ENCODE measurements at places on chromosomes 1 and 21.

DNA sequence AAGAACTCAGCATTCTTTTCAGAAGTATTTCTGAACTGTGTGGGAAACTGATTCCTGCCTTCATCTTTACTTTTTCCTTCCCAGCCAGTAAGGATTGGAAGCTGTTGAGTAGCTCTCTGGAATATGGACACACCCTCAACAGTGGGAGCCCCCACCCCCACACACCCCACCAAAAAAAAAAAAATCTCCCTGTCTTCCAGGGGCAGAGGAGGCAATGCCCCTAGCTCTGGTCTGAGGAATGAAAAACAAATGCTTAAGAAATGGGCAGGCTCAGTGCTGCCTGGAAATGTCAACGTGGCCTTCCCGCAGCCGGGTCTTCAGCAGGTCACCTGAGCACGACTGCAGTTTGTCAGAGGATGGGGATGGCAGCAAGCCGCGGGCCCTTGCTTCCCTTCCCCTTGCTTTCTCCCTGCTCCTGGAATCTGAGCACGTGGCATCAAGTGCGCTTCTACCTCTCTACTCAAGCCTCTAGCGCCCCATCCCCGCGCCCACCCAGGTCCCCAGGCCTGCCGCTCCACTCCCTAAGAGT lies 479 bp downstream of the RGS16 start:
- no peak for DNase-seq

GRCh38 chr1:65108025-65108642 lies 39.9 kb upstream of the AK4 start:
- DNase-seq = no peak

DNA sequence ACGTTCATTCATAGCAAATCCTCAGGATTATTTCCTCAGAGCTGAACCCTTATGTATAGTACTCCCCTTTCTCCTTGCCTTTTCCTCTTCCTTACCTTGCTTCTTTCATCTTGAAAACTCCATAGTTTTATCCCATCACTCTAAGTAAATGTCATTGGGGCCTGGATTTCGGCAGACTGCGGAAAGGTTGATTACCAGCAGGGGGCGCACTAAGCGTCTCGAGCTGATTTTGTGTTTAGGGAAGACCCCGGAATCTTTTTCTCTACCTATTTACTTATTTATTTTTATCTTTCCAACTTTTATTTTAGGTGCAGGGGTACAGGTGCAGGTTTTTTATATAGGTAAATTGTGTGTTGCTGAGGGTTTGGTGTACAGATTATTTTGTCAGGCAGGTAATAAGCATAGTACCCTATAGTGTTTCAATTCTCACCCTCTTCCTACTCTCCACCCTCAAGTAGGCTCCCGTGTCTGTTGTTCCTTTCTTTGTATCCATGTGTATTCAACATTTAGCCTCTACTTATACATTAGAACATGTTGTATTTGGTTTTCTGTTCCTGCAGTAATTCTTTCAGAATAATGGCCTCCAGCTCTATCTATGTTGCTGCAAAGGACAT lies 11.4 kb upstream of the MTARC1 start:
- DNase-seq = no peak

- DNase-seq = no peak
Observed at GRCh38 chr1:204475656-204476432, 18.8 kb downstream of the PIK3C2B start.

DNA sequence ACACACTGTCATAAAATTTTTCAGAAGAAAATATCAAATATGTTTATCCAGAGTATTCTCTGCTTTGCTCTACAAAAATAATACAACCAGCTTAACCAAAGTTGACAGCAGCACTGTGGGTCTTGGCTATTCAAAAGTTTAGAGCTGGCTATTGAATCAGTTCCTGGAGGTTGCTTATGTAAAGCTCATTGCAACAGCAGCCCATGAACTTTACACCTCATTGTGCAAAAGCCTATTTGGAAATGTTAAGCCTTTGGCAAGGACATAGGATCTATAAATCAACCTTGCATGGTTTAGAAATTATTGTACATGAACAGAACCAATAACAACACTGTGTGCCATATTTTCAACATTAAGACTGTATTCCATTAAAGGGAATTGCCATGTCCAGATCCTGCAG lies 714.9 kb downstream of the ADGRL2 start:
- DNase-seq = no peak

DNA sequence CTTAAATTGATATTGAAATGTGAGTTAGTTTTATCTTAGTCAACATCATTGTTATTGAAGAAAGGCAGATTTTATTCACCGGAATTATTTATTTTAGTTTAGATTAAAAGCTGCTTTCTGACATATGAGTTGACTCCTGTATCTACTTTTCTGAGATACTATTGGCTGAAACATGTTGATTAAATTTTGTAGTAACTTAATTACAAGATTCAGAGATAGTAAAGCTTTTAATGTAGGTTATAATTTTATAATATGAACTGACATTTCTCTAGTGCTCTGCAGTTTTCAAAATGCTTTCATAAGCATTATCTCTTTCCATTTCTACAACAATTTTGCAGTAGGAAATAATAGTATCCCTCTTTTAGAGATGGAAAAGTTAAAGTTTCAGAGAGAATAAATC lies 616.0 kb downstream of the USP25 start:
- no peak for DNase-seq

GRCh38 chr1:50986653-50987052 lies 16.6 kb downstream of the CDKN2C start:
- no peak for DNase-seq

Measured in 8988T (cell line).